ENCODE measurements at places on chromosomes 6 and 20. TPM values are rescaled to one million over a fixed set of nuclear protein-coding genes. Genes with fewer than 3 reads are reported as not detected.

The FOXF2 gene
- total RNA-seq = not detected

The MEP1A gene
- total RNA-seq = not detected

The FAM209B gene
- total RNA-seq = not detected

The TAF8 gene
- total RNA-seq = 45.1 TPM

The TCP11 gene
- not detected for total RNA-seq

The ANGPT4 gene
- not detected for total RNA-seq

The LGSN gene
- total RNA-seq = not detected

The PCMTD2 gene
- 27.5 TPM for total RNA-seq

The BPIFA1 gene
- not detected for total RNA-seq

The FAM162B gene
- not detected for total RNA-seq

The SGK2 gene
- 0.18 TPM for total RNA-seq

The GPX5 gene
- not detected for total RNA-seq

The SYTL3 gene
- total RNA-seq = 97.8 TPM

The DUSP15 gene
- not detected for total RNA-seq

The SRSF12 gene
- 0.78 TPM for total RNA-seq

Data from activated naive CD8-positive, alpha-beta T cell treated with anti-CD3 and anti-CD28 coated beads for 36 hours (primary cell).